NCI-H510A (cell line): ENCODE measurements at places on chromosomes 2 and 18.

DNA sequence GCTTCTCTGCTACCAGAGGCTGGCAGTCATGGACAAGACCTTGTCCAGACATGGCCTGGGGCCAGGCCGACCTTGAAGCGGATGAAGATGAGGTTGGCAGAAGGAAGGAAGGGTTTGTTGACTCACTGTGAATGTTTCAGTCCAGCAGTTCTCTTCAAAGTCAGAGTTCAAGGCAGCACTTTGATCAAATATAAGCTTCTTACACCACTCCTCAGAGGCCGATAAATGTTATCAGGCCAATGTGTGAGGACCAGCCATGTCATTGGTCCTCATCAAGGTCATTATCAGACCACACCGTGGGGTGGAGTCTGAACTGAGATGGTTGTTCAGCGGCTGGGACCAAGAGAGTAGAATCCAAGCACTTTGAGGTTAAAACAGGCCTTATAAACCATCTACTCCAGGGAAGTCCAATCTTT lies 35.5 kb downstream of the QPCT start:
- DNase-seq, result no peak

DNA sequence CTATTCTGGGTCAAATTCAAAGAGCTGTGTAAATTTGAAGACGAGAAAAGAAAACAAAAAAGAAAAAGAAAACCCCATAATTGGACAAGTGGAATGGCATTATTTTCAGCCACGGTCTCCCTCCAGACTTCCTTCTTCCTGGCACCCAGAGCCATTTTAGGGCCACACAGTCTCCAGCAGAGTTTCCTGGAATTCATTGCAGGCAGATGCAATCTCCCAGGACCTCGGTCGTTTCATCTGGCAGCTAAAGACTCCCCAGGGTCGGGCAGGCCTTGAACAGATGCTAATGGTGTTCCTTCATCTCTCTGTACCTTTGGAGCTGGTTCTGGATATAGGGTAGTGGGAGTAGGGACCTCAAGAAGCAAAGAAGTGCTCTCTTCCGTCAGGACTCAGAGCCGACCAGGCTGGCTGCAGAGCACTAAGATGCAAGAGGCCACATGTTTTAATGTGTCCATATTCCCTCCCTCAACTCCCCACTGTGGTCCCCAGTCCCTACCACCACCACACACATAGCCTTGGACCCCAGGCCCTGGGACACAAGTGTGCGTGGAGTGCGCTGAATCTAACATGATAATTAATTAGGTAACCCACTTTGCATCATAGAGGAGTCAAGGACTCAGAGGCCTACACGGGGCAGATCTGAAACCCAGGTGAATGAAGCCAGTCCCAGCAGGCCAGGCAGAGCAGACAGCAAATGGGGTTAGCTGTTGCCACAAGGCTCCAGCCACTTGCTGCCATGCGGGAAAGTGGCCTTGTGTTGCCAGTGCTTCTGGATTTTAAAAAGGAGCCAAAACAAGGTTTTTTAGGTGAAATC lies 109.3 kb upstream of the ATL2 start:
- no peak for DNase-seq

DNA sequence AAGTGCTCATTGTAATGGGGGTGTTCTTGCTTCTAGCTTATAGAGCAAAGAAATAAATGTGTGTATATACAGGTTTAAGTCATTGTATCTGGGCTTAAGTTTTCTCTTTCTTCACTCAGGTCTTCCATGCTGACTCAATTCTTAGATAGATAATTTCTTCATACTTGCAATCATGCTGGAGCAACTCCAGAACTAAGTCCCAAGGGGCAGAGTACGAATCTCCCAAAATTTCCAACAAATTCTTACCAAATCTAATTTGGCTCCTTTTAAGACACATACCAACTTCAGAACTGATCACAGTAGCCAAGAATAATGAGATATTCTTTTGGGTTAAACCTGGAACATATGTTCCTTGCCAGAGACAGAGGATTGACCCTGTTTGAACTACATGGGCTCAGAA lies 4.3 kb upstream of the SPAG16 start:
- DNase-seq, result no peak

DNA sequence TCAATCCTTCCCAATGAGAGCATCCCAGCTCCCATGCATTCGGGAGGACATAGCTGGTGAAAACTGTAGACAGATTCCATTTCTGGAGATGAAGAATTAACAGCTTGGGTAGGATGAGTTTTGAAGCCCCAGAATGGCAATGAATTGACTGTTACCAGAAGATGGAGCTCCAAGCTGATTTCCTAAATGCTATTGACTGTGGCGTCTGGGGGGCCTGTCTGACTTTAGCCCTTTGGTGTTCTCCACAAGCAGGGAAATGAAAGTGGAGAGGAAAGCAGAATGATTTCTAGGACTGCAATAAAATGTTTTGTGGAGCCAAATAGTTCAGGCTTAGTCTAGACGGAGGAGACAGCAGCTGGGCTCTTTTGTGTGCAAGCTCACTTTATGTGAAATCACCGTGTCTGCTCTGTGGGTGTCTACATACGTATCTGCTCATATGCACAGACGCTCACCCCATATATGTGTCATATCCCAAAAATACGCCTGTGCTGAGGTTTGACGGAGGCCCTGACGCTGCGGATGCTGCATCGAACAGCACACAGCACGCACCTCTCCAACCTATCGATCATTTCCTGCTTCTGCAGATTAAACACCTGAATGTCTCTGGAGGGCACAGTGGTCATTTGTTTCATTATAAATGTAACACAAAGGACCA lies 166.4 kb upstream of the PXDN start:
- DNase-seq, result no peak

- no peak for DNase-seq
Measured at GRCh38 chr2:2564300-2565078, 233.4 kb upstream of the MYT1L start.

- no peak for DNase-seq
Measured at GRCh38 chr2:96369186-96369585, 33.6 kb downstream of the NCAPH start.

GRCh38 chr2:64298161-64298560 lies 153.9 kb upstream of the PELI1 start:
- no peak for DNase-seq

DNA sequence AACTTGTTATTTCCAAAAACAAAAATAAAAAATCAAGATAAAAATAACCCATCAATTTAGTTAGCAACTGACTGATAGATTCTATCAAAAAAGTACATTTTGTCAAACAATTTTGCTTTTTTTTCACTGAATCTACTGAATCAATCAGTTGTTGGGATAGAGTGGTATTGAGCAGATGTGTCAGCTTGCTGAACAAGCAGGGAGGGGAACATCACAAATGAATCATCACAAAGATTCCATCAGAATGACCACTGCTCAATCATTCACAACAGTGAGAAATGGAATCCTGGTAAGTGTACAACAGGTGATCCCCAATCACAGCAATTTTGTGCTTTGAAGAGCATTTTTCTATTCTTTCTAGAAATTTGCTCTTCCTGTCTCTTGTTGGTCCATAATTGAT lies 12.3 kb upstream of the SLC14A2 start:
- DNase-seq, result no peak
